ENCODE measurements at places on chromosomes 1 and 21.

DNA sequence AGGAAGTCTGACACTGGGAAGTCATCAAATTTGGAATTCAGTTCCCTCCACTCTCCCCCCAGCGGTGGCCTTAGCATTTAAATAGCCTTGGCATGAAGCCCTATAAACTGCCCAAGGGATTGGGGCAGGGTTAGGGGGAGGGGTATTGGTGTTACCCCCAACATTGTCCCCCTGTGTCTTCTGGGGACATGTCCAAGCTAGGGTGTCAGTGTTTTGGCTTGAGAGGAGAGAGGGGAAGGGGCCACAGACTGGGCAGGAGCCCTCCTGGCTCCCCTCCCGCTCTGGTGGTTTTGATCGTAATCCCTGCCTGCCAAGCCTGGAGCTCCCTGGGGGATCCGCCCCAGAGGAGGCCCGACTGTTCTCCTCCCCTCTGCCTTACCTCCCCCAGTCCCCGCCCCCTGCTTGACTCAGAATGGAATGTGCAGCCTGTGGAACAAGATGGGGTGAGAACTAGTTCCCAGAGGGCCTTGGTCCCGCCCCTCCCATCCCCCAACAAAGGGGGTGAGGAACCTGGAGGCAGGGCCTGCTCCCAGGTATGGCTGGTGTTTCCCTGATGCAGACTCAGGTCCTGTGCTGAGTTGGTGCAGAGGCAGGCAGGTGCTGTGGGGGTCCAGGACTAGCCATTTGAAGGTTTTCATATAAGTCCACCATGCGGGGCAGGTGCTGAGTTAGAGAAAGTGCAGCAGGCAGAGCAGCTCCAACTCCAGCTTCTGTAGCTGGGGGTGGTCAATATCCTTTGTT is 7.4 kb downstream of the SOX13 start:
- no peak for DNase-seq

GRCh38 chr1:174969977-174970376 is 29.8 kb upstream of the CACYBP start:
- DNase-seq = no peak

- DNase-seq = no peak
Observed at GRCh38 chr1:113928187-113928930, 765 bp upstream of the HIPK1 start.

DNA sequence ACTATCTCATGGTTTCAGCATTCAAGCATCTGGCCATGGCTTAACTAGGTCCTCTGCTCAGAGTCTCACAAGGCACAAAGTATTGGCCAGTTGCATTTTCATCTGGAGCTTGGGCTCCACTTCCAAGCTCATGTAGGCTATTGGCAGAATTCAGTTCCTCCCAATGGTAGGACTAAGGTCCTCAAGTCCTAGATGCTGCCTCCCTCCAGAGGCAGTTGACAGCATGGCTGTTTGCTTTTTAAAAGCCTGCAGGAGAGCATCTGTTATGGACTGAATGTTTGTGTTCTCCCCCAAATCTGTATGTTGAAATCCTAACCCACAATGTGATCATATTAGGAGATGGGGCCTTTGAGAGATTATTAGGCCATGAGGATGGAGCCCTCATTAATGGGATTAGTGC is 38.0 kb upstream of the HLX start:
- no peak for DNase-seq

GRCh38 chr21:35096959-35097358 is 47.9 kb upstream of the RUNX1 start:
- no peak for DNase-seq

GRCh38 chr1:16614361-16615252 is 1.2 kb upstream of the NBPF1 start:
- no peak for DNase-seq

DNA sequence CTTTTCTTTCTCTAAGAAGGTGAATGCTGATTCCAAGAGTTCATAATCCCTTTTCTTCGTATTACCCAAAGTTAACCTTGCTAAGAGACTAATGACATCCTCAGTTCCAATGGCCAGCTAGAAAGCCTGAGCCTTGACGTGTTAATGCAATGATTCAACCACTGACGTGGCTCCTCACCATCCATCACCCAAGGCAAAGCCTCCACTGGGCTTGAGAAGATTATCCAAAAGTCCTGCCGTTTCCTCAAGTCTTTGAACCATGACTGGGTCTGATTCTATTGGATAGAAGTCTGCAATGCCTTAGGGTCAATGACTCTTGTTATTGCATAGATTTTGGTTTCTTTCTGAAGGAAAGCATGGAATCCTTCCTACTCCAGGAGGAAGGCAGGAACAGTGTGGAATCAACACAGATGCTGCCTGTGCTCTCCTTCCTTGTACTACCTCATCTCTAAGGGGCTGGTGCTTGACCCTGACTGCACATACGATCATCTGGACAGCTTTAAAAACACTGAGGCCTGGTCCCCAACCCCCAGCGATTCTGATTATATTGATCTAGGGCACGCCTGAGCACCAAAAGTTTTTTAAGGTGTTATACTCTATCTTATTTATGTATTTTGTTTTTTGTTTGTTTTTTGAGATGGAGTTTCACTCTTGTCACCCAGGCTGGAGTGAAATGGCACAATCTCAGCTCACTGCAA is 69.3 kb upstream of the ANGPTL1 start:
- DNase-seq = no peak

DNA sequence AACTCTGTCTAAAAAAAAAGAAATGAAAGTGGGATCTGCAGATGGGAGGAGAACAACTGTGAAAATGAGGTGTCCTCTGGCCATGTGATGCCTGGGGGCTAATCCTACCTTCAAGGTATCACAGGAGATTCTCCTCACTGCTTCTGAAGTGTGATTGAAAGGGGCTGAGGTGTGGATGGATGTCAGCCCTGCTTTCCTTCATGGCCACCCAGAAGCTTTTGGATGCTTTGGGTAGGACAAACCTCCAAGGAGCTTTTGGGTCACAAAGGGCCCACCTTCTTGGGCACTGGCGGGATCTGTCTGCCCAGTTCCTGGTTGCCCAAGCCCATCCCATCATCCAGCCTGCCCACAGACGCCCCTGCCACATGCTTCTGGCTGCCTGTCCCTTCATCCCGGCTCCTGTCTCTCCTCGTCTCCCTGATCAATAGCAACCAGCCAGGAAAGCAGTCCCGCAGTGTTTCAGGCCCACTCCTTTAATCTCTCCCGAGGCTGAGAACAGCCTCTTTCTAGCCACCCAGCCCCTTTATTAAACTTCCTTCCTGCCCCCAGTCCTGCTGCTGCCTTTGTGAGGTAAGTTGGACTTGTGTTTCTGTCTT is 87.2 kb downstream of the MAN1C1 start:
- no peak for DNase-seq

DNA sequence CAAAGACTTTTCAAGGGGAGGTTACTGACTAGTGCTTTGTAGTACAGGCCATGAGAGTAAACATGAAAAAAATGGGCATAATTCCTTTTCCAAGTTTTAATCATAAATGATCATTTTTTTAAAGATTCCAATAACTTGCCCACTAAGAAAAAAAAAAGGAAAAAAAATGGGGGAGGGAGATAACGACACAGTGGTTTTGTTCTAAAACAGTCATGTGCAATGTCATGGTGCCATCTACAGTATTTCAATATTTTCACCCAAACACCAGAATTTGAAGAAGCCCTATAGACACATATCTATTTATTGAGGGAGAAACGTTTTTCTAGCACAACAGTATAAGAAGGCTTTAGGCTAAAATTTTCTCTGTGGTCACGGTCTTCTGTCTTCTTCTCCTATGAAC is 250.2 kb downstream of the LTN1 start:
- no peak for DNase-seq

GRCh38 chr1:107262467-107263286 is 121.8 kb downstream of the NTNG1 start:
- no peak for DNase-seq

- DNase-seq = no peak
Observed at GRCh38 chr1:88998716-88999115, 6.3 kb upstream of the KYAT3 start.

GRCh38 chr1:230368871-230369270 is 57.3 kb downstream of the PGBD5 start:
- no peak for DNase-seq

DNA sequence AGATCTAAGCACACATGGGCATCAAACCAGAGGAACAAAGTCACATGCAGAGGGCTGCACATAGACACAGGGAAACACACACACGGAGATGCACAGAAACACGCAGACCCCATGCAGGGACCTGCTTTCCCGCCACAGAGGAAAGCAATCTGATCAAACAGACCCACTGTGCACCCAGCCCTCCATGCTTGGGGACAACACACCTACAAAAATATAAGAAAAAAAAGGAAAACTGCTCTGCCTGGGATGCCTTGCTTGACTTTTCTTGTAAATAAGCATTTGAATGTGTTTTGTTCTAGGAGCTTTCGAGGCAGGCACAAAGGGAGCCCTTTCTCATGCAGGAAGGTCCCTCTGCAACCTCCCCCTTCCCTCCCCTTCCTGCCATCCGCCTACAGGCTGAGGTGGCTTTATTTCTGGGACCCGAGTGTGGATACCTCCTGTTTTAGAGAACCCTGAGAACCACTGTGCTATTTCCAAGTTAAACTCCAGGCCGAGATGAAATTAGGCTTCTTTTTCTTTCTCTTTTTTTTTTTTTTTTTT is 3.5 kb upstream of the ICMT start:
- DNase-seq = no peak

DNA sequence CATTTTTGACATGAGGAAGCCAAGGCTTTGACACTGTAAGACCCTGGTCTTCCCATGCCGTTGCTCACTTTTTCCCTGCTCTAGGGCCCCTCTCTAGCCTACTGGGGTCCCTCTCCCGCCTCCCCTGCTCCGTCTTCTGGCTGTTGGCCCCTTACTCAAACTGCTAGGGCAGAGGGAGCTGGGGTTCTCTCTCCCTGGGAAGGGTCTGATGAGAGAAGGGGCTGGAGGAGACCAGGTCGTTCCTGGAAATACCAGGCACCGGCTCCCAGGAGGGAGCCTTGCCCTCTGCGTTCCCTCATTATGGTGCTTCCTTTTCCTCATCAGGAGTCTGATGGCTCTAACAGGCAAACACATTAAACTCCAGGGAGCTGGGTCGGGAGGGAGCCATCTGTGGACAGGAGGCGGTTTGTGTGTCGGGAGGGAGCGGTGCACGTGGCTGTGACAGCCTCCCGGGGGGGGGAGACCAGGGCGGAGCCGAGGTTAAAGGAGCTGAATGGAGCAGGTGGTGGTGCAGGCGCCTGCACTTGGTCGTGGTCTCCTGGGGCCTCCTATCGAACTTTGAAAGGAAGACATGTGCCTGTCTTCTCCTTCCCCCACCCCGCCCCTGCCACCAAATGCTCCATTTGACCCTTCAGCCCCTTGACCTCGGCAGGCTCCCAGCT is 35.4 kb upstream of the LHX4 start:
- DNase-seq = no peak

GRCh38 chr1:208002672-208003071 is 91.7 kb upstream of the CD34 start:
- DNase-seq = no peak

DNA sequence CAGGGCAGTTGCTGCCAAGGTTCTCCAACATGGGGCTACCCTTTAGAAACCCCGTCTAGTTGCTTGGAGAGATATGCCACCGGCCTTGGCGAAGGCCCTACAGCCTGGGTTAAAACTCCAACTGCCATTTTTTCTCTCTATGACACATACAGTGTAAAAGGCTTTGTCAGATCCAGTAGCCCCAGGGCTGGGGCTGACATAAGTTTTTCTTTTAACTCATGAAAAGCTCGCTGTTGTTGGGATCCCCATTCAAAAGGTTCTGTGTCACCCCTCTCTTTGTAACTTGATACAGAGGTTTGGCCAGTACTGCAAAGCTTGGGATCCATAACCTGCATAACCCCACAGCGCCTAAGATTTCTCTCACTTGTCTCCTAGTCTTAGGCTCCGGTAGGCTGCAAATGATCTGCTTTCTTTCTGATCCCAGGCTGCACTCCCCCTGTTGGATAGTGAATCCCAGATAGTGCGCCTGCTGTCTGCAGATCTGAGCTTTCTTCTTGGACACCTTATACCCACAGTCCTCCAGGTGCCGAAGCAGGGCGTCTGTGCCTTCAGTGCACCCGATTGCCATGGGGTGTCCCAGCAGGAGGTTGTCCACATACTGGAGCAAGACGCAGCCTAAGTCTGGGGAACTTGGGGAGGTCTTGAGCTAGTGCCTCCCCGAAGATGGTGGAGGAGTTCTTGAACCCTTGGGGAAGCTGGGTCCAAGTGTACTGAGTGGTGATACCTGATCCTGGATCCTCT is 406.2 kb downstream of the TGFB2 start:
- no peak for DNase-seq

DNA sequence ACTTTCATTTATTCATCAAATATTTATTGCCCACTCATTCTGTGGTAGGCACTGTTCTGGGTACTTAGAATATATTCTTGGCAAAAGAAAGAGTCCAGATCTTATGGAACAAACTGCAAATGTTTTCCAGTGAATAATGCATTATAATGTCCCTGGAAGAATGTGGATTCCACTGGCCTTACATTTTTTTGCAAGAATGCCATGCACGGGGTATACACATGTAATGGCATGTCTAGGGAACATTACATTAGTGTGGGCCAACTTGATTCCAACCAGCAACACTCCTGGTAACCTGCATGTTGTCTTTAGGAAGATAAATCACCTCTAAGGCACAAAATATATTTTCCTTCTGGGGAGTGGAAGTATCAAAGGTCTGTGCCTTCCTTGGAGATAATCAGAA is 33.0 kb upstream of the IFI44L start:
- DNase-seq = no peak

GRCh38 chr1:199163267-199163666 is 524.4 kb downstream of the PTPRC start:
- no peak for DNase-seq

DNA sequence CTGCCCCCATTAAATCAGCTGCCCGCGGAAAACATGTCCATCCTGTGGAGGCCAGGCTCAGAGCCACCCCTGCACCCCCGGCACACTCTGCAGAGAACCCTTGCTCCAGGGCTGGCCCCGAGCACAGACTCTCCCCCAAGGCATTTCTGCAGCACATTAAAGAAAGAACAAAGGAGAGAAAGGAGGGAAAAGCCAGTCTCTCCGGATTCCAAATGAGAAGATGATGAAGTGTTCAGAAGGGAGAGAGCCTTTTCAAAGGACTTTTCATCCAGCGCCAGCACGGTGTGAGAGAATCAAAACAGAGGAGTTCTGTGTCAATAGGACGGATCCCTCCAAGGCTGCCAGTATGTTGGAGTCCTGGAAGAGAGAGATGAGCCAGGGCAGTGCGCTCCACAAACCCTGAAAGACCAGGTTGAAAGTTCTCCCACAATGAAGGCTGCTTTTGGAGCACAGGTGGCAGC is 498.3 kb downstream of the NPHP4 start:
- DNase-seq = no peak

GRCh38 chr1:178652506-178653490 is 72.2 kb upstream of the RALGPS2 start:
- no peak for DNase-seq

Measured in stimulated activated CD4-positive, alpha-beta T cell treated with anti-CD3 and anti-CD28 coated beads, Interleukin-1b, Interleukin-23, amount 100 ng/mL, for 1 hour (primary cell).